Occipital lobe (tissue), 3 donors: ENCODE measurements at places on chromosomes 5 and 9. TPM values are rescaled to one million over a fixed set of nuclear protein-coding genes. Genes with fewer than 3 reads are reported as not detected.

DNA sequence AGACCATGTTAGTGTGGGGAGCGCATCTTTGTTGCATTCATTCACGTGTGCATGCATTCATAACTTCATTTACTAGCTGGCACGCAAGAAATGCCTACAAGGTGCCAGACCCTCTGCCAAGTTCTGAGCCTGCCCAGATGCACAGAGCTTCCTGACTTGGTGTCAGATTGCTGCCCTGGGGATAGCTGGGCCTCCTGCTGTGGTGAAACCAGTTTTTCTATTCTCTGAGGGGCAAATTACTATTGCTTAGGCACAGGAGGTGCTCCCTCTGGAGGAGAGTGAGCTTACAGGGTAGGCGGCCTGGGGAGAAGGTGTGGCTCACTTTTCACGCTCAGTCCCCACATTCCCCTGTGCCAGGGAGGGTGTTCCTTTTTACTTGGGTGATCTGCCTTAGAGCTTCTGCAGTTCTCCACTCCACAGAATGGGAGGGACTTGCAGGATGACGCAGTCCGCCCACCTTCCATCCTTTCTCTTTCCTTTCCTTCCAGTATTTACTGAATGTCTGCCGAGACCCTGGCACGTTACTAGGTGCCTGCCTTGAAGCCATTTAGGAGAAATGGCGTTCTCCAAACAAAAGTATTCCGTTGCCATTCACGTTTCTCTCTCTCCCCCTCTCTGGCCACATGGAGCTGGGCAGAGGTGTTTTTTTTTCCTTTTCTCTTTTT, 27.9 kb upstream of the CTNNA1 start:
- DNase-seq = peak; percentile 54

GRCh38 chr5:77146896-77147295, 59.8 kb upstream of the ZBED3 start:
- DNase-seq = no peak

GRCh38 chr5:59661954-59662615, 231.4 kb downstream of the PDE4D start:
- no peak for DNase-seq

- DNase-seq = no peak
Observed at GRCh38 chr9:1941989-1942388, 73.2 kb upstream of the SMARCA2 start.

GRCh38 chr5:113176734-113177133, 200.1 kb downstream of the DCP2 start:
- no peak for DNase-seq

- no peak for DNase-seq
Observed at GRCh38 chr5:134174841-134175839, 1.6 kb downstream of the SKP1 start.

DNA sequence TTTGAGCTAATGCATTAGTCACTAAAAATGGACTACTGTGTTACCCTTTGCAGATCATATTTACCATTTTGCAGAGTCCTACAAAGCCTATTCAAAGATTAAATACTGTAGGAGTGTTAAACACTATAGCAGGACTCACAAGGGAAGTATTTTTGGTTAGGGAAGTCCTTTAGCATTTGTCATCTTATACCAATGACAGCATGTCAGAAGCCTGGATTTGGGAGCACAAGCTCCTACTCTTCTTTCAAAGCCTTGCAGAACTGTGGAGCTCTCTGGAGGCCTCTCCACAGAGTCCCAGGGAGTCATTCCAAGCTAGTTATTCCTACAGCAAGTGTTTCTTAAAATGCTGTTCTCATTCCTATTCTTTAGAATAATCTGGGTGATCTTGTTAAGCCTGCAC, 288.8 kb downstream of the PIK3R1 start:
- no peak for DNase-seq

GRCh38 chr5:170313344-170313743, 15.8 kb upstream of the LCP2 start:
- DNase-seq = no peak

GFI1B gene
- total RNA-seq = not detected

PLAC8L1 gene
- total RNA-seq = not detected

UQCRQ gene
- total RNA-seq = 81.1 TPM

CNTNAP3B gene
- total RNA-seq = 68.5 TPM

LPCAT1 gene
- 129 TPM for total RNA-seq
